ENCODE measurements at places on chromosomes 12 and 14.

GRCh38 chr12:92506460-92506859, 196.3 kb upstream of the PLEKHG7 start:
- no peak for DNase-seq

GRCh38 chr12:4121506-4122020, 152.0 kb upstream of the CCND2 start:
- no peak for DNase-seq

- no peak for DNase-seq
Measured at GRCh38 chr14:31982642-31983041, 94.5 kb upstream of the ARHGAP5 start.

DNA sequence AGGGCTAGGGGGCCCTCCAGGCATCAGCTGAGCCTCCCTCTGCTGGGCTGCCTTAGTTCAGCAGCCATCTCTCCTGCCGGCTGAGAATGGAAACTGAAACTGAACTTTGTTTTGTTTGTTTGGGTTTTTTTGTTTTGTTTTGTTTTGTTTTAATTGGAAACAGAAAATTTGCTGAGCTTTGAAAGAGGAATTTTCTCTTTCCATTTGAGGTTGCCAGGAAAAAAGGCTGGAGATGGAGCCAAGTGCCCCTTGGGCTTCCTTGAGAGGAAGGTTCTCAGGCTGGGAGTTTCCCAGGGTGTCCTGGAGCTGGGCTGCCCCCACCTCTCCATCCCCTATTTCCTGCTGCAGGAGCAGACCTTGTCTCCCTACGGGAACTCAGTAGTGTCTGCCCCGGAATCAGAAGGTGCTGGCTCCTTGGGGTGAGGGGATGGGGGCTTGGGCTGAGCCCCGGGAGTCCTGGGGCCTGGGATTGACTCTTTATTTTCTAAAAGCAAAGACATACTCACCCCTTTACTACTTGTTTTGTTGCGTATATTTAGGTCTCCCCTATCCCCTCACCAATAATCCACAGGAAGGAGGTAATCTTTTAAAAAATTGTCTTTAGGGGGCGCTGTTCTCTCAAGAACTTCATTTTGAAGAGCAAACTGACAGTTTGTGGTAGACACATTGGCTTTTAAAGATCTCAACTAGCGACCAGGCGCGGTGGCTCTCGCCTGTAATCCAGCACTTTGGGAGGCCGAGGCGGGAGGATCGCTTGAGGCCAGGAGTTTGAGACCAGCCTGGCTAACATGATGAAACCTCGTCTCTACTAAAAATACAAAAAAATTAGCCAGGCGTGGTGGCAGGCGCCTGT, 21.3 kb upstream of the OASL start:
- DNase-seq: peak; percentile 26

GRCh38 chr12:28500373-28501024, 310.2 kb downstream of the CCDC91 start:
- no peak for DNase-seq

DNA sequence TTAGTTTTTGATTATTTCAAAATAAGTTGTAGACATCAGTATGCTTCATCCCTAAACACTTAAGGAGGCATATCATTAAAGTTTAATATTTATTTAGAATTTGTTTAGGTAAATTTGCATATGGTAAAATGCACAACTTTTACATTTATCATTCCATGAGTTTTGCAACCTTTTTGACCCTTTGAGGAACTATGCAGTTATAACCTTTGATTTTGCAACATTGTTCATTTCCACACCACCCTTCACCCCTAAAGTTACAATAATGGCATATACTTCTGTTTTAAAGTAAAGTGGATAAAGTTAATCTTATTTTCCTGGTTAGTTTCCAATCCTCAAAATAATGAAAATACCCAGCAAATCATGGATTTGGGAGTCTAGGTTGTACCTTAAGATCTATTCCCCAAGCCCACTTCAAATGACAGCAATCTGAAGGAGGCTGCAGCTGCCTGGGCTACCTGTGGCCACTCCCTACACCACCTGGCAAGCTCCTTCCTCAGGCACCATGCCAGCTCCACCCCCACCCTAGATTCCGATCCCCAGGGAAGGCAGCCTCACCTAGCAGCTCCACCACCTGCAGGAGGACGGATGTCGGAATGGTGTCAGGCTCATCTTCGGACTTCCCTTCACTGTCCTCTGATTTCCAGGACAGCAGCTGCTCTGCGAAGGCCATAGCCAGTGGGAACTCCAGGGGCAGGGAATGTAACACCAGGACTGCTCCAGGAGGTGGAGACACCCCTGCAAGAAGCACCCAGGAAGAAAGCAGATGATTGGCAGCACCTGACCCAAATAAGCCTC, 65.1 kb downstream of the TRAFD1 start:
- DNase-seq: no peak

- DNase-seq: no peak
Measured at GRCh38 chr12:113240395-113240794, 19.1 kb downstream of the TPCN1 start.

DNA sequence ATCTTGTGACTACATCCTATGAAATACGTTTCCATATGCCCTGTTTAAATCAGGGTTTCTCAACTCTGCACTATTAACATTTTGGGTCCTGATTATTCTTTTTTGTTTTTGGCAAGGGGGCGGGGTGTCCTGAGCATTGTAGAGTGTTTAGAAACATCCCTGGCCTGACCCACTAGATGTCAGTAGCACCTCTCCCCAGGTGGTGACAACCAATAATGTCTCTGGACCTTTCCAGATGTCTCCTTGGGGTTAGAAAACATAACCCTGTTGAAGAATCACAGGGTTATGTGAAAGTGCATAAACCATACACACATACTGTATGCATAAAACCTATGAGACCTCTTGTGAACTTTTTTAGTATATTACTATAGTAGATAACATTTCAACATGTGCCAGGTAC, 1.4 kb downstream of the ACAD10 start:
- no peak for DNase-seq

- DNase-seq: no peak
Measured at GRCh38 chr12:41645624-41646023, 457.5 kb downstream of the PDZRN4 start.

DNA sequence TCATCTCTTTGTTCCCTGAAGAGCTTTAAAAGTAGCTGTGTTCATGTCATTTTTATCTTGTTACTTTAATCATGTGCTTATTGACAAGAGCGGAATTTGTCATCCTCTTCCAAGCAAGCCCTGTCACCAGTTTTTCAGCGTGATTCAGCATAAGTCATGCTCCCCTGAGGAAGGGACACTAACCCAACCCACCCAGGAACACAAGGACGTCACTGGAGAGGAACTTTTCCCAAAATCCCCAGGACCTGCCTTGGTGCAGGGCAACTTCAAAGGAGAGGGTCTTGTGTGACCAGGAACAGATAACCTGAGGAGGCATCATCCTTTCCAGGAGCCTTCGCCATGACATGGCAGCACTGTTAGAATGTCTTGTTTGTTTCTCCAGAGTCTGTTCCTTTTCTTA, 107.1 kb upstream of the DIO3 start:
- DNase-seq: no peak

DNA sequence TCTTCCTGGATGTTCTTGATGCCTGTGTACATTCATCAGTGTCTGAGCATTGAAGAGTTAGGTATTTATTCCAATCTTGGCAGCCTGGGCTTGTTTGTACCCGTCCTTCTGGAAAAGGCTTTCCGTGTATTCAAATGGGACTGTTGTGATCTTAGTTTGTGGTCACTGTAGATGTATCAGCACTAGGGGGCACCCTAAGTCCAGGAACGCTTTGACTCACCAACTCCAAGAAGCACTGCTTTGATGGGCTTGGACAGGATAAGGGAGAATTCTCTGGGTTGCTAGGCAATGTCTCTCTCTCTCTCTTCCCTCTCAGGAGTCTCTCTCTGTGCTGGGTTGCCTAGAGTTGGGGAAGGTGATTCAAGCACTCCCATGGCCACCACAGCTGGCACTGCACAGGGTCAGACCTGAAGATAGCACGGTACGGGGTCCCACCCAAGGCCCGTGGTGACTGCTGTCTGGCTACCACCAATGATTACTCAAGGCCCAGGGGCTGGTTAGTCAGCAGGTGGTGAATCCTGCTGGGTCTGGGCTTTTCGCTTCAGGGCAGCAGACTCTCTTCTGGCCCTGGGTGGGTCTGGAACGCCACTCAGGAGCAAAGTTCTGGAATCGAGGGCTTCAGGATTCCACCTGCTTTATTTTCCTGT, 211.1 kb upstream of the RGS6 start:
- DNase-seq: peak; percentile 22

DNA sequence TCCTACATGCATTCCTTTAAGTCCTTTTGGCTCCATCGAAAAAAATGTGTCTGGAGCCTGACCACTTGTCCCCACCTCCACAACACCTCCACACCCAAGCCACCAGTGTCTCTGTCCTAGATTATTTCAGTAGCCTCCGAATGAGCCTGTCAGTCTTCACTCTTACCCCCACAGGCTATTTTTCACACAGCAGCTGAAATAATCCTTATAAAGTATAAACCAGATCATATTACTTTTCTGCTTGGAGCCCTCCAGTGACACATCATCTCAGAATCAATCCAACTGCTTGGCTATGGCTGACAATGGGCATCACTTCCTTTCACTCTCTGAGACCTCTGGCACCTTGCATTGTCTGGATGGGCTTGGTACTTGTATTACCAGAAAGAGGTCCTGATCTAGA, 44.9 kb downstream of the BBS10 start:
- no peak for DNase-seq

DNA sequence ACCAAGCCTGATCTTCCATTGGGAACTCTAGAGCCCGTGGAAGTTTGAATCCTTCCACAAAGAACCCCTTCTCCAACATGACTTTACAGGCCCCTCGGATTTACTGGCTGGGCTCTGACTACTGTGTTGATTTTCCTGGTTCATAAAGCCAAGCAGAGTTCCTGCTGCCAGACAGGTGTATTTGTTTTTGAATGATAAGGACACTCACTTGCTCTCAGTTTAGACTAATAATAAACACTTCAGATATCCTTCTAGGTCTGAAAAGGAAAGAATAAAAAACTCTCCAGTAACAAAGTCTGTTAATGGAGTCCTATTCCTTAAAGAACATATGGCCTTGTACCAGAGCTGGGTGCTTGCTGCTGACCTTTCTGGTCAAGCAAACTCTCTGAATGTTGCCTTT, 31.0 kb downstream of the SIX1 start:
- no peak for DNase-seq

DNA sequence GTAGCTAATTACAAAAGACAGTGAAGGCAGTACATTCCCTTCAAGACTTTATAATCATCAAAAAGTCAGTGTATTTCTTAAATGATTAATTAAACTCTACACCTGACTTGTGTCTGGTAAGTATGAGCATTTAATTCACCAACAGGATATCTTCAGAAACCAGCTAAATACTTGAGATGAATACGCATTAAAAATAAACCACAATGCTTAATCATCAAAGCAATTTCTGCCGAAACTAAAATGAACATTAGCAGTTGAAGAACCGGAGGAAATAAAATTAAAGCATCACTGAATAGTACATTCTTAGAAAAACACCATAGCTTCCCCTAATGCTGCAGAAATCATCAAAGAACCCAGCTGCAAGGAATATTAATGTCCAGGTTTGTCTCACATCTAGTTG, 32.7 kb downstream of the SLC25A21 start:
- no peak for DNase-seq

DNA sequence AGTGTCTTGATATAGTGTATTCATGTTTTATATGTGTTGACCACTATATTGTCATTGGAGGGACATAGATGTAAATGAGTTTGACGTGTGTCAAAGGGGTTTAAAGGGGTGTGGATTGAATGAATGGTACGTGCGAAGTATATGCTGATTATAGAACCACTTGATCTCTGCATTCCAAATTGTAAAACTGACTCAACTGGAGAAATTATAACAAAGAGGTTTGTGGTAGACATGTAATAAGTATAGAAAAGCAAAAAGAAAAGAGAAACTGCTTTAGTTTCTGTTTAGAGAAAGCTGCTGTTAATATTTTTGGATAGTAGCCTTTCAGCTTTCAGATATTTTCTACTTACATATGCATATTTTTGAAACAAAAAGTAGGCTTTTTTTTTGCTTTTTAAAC, 8.9 kb upstream of the MYRFL start:
- no peak for DNase-seq

DNA sequence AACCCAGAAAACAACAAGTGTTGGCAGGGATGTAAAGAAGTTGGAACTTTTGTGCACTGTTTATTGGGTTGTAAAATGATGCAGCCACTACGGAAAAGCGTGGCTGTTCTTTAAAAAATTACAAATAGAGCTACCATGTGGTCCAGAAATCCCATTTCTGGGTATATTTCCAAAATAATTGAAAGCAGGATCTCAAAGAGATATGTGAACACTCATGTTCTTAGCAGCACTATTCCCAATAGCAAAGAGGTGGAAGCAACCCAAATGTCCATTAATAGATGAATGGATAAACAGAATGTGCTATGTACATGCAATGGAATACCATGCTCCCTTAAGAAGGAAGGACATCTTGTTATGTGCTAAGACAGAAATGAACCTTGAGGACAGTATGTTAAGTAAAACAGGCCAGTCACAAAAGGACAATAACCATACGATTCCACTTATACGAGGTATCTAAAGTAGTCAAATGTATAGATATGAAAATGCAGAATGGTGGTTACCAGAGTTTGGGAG, 249.5 kb downstream of the PHLDA1 start:
- DNase-seq: no peak

DNA sequence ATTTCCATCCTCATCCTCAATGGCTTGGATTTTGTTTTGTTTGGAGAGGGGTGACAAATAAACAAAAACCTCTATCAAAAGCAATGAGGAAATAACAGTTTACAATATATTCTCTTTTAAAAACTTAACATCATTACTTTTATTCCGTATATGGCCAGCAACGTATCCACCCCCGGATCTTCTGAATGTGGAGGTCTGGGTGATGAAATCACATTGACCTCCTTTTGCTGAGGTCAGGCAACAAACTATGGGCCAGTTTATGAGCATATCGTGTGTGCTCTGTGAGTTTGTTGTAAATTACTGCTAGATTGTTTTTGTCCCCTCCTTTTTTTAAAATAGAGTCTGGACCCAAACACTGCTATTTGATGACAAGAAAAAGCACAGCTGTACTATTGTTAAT, 178.1 kb downstream of the BCAT1 start:
- no peak for DNase-seq

GRCh38 chr14:79730196-79730595, 481.1 kb downstream of the DIO2 start:
- no peak for DNase-seq

DNA sequence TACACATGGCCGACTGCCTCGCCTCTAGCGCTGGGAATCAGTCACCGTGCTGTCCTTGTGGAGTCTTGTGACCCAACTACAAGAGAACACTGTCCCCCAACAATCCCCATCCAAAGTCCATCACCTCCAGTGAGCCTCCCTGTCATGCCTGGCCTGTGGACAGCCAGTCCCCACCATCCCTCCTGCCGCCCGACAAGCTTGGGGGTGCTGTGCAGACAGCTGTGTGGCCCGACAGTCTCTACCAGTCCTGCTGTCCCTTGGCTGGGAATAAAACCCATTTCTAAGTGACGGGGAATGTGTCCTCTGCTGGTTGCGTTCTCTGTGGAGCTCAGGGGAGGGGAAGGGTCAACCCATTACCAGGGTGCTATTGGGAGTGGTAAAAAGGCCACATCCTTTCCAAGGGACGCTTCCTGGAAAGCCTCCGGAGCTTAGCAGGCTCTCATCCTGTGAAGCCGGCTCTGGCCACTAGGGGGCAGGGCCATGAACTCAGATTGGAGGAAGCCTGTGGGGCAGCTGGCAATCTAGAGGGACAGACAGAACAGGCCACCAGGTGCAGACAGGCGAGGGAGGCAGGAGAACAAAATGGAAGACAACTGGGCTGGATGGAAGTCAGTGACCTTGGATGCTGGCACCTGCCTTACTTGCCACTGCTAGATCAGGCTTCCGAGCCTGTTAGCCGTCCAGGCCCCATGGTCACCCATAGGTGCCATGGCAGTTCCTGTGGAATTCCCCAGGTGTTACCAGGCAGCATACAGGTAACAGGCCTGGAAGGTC, 12.0 kb upstream of the BLTP3B start:
- DNase-seq: peak; percentile 75
